ENCODE measurements at places on chromosomes 1 and 21.

- DNase-seq = no peak
Observed at GRCh38 chr1:172672720-172673119, 13.8 kb downstream of the FASLG start.

- DNase-seq = no peak
Observed at GRCh38 chr1:31782421-31783410, 18.6 kb upstream of the ADGRB2 start.

DNA sequence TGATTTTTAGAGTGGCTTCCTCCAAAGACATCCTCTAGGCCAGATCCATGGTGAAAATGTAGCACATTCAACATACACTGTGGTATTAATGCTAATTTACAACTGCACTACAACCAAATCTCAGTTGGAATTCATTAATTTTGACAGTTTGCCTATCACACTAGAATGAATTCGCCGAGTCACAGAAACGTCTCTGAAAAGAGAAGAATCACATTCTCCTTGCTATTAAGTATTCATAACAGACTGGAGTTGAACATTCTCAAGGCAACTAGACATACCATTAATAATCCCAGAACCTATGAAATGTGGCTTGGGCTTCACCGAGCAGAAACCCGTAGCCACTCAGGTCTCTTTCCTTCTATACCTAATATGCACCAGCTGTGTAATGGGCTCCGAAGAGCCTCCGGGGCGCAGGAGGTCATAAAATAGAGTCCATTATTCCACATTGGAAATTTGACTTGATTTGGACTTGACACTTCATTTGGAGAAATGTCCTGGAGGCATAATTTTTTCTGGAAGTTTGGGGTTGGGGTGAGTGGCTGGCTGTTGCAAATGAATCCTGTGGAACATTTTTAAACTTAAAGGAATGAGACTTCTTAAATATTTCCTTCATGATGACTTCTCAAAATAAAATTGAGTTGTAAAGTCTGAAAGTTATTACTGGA, 117.1 kb downstream of the DSCAM start:
- no peak for DNase-seq

- DNase-seq = no peak
Observed at GRCh38 chr1:97084546-97084945, 363.0 kb downstream of the PTBP2 start.

DNA sequence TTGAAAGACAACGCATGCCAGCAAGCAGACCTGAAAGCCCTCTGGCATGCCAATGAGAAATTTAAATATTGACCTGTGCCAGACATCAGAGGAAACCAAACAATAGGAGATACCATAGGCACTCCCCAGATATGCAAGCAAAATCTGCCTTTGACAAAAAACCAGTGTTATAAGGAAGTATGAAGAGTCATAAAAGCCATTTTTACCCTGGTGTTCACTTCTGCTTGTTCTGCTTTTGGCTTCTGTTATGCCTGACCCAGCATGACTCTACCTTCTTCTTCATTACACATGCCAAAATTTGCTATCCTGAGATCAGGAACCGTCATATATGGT, 26.4 kb downstream of the NPHS2 start:
- DNase-seq = no peak

DNA sequence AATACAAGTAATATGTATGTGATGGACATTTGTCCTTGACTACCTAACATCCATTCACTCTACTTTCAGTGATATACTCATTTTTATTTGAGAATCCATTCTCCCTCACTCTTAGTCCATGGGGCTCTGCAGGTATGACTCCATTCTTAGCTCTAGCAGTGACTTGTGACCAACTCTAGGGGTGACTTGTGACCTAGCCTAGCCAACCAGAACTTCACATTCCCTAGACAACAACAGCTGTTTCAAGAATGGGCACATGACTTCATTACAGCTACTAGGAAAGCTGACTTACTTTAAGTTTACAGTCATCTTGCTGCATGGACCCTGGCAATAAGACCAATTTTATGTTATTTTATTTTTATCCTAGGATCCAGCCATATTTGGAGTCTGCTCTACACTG, 23.6 kb upstream of the DDX59 start:
- no peak for DNase-seq

DNA sequence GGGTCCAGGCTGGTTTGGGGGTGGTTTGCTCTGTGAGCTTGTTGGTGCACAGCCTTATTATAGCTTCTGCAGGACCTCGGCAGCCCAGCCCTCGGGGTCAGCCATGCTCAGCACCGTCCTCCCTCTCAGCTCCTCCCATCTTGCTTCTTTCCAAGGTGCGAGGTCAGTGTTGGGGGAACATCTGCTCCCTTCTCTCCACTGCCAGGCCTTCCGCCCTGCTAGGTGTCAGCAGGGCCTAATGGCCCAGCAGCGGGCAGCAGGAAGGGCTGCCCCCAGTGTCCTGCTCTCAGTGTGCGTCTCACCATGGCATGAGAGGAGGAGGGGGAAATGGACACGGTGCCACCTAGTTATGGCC, 36.5 kb upstream of the LRRC3 start:
- DNase-seq = peak; percentile 21

DNA sequence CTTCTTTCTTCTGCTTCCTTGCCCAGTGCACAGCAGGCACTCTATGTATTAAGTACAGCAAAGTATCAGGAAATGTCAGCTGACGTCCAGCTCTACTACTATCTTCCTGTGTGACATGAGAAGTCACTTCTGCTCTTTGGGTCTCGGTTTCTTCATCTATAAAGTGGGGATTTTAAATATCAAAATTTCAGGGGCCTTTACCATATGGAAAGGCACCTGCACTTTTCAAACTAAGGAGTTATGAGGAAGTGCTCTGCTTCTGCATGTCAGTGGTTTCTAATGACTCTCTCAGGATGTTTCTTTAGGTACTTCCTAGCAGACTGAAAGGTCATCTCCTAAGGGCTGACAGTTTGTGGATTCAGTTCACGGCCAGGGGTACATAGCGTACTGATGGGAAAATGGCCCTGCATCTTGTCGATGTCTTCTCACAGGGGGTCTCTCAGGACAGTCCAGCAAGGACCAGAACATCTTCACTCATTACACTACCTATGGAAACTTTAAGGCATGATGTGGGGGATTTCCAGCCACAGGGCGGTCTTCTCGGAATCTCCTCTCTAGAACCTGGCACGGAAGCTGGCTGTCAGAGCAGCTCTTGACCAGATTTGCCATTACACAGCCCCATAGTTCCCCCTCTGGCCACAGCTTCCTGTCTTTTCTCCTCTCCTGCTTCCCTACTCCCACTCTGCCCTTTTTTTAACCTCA, 42.0 kb upstream of the MTF1 start:
- DNase-seq = no peak

DNA sequence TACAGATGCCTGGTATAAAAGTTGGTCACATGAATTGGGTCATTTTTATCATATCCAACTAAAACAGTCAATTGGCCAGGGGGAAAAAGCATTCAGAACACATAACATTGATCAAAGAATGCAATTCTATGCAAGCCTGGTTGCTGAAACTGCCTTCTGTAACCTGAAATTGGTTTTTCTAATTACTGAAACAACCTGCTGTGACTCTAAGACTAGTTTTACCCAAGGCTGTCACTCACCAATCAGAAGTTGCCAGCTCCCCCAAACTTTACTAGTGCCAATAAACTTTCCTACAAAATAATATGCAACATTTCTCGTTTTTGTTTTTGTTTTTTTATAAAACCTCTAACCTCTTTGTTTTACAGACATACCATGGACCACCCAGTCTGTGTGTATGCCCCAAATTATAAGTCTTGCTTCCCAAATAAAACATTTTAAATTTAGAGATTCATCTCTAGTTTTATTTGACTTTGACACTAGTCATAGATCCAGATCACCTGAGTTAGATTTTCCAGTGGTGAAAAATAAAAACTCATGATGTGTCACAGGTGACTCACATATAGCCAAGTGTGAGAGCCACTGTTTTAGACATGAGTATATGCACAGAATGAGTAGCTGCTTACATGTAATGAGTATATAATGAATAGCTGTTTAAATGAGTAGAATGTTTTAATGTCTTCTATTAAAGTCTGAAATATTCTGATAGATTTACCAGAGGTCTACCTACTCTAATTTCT, 64.2 kb upstream of the CR2 start:
- no peak for DNase-seq

DNA sequence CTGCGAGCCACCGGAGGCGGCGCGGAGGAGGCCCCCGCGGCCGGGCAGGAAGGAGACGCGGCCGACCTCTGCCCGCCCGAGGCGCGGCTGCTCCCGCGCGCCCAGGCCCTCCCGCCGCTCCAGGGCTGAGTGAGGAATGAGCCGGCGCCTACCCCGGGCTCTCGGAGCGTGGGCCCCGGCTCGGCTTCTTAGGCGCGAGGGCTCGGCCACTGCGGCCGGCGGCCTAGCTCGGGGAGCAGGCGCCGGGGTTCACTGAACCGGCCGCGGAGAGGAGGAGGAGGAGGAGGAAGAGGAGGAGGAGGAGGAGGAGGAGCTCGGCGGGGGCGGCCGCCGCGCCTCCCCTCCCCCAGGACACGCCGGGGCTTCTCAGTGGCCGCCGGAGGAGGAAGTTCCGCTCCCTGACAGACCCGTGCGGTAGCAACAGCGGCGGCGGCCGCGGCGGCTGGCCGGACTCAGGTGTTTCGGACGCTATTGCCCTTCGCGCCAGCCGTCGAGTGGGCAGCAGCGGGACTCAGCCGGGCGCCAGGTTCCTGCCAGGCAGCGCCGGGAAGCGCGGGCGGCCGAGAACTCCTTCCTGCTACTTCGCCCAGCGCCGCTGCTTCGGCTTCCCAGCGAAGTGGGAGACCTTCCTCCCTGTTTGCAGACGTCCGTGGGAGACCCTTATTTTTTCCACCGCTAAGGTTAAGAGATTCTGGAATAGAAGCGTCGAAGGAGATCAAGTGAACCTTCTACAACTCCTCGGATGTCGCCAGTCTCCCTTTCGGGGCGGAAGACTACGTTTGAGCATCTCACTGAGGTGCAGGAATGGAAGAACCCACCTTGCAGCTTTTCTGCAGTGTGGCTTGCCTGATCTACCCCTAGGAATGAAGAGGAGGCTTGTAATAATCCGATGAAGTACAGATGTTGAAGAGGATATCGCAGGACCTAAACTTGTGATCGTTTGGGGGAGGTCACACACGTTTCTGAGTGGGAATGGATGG, at the start of gene MAN1A2:
TSS of gene MAN1A2 (plus strand) at position 404 of the 980 bp plus-strand sequence. CDS start 735 bp downstream, outside the sequence.
- DNase-seq = peak; percentile 86

- no peak for DNase-seq
Observed at GRCh38 chr1:76160225-76160624, 85.7 kb downstream of the ST6GALNAC3 start.

DNA sequence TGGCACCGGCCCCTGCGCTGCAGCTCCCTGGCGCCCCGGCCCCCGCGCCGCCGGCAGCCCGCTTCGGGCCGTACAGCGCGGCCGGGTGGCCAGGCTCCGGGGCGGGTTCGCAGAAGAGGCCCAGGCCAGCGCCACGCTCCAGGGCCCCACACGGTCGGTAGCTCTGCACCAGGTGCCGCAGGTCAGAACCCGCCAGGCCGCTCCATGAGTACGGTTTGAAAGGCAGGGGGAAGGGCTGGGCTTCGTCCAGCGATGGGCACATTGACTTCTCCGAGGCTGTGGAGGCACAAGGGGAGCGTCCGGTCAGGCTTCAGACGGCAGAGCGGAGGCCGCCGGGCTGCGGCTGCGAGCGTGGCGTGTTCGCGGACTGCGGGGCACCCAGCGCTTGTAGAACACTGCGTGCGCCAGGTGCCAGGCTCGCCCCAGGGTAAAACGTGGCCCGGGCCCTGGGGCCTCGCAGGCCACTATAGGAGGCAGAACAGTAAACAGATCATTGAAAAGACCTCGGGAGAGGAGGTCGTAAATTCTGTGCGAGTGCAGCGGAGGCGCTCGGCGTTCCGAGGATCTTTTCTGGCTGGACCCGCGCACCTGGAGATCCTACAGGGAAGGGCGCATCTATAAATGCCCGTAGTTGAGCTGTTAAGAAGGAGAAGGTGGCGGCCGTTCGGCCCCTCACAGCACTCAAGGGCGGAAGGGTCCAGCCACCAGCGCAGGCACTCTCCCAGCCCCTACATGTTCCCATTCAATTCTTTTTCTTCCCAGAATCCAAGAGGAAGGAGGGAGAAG, 5.7 kb downstream of the GFI1 start:
- peak; percentile 64 for DNase-seq

GRCh38 chr1:157734321-157734720, 33.8 kb upstream of the FCRL3 start:
- no peak for DNase-seq

- DNase-seq = no peak
Observed at GRCh38 chr1:219517031-219517430, 95.9 kb downstream of the ZC3H11B start.

DNA sequence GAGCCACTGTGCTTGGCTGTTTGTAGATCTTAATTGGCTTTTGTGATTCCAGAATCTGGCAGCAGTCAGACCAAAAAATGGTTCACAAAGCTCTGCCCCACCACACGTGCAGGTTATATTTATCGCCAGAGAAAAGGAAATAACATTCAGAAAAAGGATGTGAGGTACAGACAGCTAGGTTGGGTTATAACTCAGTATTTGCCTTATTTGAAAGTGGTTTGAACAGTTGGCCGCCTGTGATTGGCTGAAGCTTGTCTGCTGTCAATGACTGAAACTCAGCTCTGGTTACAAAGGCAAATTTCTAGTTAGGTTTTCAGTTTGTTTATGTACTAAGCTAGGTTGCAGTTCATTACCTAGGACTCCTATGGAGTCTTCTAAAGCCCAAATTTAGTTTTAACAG, 9.6 kb downstream of the SH3BGR start:
- DNase-seq = no peak

DNA sequence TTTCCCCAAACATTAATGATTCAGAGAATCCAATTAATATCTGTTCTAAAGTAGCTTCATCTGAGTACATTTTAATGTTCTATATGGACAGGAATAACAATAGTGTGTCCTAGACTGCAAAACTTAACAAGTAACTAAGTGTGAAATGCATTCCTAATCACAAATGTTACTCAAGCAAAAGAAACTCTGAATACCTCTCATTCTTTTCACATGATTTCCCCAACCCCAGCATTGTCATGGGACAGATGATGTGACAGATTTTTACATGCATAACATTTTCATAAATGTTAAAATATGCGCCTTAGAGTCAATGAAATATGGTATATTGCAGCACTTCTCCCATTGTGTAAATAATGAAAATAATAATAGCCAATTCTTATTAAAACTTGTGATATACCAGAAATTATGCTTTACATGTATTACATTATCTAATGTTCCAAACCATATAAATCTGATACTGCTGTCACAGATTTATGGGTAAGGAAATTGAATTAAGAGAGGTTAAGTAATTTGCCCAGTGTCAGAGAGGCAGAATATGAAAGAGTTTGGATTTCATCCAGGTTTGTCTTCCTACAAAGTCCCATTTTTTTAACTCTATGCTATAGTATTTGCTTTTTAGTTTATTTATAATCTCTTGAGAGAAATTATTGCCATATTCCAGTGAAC, 269.4 kb downstream of the LRRC7 start:
- no peak for DNase-seq

DNA sequence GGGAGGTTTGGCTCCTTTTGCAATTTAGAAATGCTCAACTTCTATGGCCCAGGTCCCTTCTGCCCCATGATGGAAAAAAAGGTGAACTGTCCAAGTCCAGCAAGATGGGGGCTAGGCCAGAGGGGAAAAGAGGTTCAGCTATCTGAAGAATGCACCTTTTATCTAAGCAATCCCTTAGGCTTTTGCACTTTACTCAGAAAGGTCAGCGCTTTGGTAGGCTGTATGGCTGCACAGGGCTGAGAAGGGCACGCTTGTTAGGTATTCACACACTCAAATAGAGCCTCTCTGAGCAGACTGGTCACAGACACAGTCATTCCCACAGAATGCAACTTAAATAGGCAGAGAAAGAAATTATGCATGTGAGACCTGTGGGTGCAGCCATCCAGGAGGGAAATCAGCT, 31.0 kb downstream of the KANK4 start:
- peak; percentile 66 for DNase-seq
